ENCODE measurements at places on chromosomes 12 and 14.

DNA sequence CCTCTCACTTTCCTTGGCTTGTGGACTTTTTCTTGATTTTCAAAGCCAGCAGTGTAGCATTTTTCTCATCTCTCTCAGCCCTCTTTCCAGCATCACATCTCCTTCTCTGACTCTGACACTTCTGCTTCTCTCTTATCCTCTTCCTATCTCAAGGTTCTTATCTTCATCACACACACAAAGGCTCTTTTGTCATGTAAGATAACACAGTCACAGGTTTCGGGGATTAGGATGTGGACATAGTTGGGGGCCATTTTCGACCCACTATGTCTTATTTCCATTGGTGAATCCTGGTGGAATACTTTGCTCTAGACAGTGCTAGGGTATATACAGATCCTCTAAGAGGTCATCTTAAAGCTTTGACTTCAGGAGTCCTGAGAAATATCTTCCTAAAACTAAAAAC is 719.3 kb upstream of the TBX3 start:
- DNase-seq: no peak

DNA sequence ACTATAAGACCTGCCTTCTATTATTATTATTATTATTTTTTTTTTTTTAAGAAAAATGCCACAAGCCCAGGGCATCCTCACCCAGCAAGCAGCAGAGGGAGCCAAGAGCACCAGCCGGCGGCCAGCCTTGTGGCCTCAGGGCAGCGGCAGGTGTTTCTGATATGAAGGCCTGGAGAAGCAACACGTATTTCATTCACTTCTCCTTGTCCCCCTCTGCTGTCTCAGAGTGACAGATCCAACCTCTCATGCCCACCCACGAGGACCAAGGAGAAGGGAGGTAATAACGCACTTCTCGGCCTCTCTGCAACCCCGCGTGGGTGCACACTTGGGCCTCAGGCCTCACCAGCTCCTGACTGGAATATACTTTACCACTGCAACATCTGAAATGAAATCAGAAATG is 25.4 kb downstream of the CDC42BPB start:
- DNase-seq: no peak

- DNase-seq: no peak
Observed at GRCh38 chr12:4044736-4045730, 171.8 kb upstream of the PARP11 start.

- DNase-seq: no peak
Observed at GRCh38 chr12:56104815-56105608, 653 bp downstream of the PA2G4 start.

GRCh38 chr14:64880221-64881121 is 764 bp upstream of the SPTB start:
- DNase-seq: peak; percentile 56

GRCh38 chr12:111443586-111443985 is 37.9 kb downstream of the SH2B3 start:
- no peak for DNase-seq

DNA sequence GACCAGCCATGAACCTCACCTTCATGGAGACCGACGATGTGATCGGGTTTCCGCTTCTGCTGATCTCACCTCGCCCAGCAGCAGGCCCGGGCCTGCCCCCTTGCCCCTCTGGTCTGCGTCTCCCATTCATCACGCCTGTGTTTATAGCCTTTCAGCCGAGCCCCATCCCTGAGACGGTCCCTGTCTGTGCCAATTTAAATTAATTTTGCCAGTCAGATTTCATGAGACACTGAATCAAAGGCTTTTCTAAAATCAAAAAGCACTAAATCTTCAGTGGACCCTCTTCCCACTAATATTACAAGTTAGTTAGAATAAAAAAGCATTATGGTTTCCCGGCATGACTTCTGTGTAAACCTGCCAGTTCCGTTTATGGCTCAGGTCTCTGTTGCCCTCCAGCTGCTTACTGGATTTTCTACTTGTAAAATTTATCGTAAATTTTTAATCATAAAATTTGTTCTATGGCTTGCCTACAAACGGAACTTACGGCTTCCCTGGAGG is 155.9 kb downstream of the ESRRB start:
- DNase-seq: no peak
